ENCODE measurements at places on chromosomes 16 and 17.

- DNase-seq, result no peak
Observed at GRCh38 chr17:5837055-5837491, 233.1 kb upstream of the WSCD1 start.

DNA sequence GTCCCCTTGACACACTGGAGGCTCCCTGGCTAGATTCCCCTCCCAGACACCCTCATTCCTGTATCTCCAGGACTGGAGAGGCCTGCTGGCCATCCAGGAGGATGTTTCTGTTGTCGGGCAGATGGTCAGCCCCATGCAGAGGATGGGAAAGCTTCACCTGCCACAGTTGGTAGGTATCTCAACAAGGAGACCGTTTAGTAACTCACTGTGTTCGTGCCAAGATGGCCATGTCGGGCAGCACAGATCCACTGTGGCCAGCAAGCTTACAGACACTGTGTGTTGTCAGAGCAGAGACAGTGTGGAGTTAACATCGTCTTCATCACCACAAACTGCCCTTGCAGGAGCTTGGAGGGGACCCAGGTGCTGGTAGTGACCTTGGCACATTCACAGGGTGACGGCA, 390.9 kb downstream of the SEC14L1 start:
- no peak for DNase-seq

DNA sequence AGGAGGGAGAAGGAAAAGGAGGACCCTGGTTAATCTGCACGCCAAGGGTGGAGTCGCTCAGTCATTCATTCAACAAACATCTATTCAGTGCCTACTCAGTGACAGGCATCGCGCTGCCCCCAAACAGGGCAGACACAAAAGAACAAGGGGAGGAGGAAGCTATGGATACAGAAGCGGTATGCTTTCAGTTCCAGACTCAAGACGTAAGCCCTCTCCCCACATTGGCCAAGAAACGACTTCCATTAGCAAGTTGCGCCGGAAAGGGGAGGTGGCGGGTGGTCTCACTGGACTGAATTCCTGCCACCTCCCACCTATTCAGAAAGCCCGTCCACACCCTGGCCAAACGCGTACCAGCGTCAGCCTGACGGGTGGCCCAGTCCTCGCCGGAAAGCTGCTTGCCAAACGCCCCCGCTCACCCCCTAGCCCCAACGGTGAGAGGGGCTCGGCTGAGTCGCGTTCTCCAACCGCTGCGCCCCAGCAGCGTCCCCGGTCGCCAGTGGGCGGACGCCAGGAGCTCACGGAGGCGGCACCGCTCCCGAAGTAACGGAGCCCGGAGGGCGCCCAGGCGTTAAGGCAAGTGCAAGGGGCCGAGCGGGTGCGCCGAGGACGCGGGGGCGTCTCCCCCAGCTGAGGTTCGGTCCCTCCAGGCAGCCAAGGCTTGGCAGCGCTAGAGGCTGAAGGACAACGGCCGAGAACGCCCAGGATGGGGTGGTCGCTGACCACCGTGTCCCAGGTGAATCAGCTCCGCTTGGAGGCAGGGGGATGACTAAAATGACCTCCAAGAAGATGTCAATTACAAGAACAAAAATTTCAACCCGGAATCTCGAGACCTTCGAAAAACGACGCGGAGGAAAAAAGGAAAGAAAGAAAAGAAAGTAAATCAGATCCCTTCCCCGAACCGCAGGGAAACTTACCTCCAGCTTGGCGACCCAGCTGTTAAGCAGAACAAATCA, 470.7 kb downstream of the SOX9 start:
- DNase-seq, result no peak

DNA sequence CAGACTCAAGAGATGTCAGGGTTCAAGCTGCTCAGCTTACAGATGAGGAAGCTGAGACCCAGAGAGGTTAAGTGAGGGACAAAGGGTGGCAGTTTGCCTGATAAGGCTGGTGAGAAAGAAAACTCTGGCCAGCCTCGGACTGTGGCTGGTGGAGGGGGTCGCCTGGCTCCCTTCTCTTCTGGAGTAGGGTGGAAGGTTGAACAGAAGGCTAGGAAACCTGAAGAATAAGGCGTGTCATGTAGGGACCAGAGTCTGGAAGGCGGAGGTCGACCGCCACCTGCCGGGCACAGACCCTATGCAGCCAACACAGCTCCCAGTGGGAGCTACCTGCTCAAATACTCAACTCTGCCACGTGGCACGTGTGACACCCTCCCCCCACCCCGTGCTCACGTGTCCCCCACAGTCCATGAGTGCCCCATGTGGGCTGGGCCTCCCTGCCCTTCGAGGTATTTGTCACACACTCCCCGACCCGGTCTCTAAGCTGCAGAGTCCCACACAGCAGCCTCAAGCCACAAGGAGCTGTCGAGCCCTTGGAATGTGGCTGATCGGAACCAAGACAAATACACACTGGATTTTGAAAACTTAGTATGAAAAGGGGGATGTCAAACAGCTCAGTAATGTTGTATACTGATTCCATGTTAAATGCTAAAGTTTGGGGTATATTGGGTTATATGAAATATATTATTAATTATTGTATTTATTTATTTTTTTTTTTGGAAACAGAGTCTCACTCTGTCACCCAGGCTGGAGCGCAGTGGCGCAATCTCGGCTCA, 11.8 kb downstream of the HID1 start:
- peak; percentile 26 for DNase-seq
